Stimulated activated CD4-positive, alpha-beta T cell treated with anti-CD3 and anti-CD28 coated beads, Interleukin-1b, Interleukin-23, amount 100 ng/mL, for 4 hours (primary cell): ENCODE measurements at places on chromosomes 12 and 14.

- DNase-seq, result no peak
These were observed 4.9 kb upstream of the KLHL33 start for GRCh38 chr14:20440882-20441281.

- no peak for DNase-seq
These were observed 62.3 kb downstream of the R3HDM2 start for GRCh38 chr12:57368349-57369095.

DNA sequence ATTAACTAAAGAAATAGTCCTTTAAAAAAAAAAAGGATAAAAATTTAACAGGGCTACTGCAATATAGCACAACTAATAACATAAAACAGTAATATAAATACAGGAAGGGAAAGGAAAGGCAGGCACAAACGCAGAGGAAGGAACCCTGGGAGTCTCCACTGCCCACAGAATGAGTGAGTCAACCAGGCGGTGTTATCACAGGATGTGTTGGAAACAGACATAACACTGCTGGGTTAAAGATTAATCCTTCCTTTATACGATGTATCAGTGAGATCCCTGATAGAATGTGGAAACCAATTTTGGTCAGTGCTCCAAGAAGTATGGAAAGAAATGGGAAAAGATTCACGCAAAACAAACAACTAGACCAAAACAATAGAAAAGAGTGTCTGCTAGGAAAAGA is 47.9 kb downstream of the FGD6 start:
- DNase-seq, result no peak

GRCh38 chr12:108333898-108334699 is 5.0 kb downstream of the CMKLR1 start:
- DNase-seq, result no peak

- no peak for DNase-seq
These were observed 255.8 kb upstream of the FOXN3 start for GRCh38 chr14:89672636-89673511.

DNA sequence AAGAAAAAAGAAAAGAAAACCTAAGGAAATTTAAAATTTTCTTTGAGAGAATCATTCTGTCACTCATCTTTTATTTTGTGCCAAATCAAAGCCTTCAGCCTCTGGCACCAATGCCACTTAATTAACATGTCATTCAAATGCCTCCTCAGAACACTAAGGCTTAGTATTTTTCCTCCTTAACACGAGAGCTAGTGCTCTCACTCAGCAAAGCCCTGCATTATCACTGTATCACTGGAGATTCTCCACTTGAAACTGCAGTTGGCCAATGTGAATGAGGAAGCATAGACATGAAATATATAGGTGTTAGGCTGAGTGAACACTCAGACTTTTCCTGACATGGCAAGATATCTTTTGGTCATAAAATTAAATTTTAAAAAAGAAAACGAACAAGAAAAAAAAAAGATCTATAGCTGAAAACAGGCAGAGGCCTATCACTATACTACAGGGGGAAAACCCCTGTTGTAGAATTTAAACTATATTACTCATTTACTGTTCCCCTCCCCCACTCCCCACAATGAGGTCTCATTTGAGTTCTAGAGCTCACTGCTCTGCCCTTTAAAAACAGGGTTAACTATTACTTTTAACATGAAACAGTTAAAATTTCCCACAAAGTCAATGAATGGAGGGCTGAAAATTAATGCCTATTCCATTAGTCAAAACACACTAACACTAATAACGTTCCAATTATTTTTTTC is 5.1 kb downstream of the MBIP start:
- DNase-seq, result no peak

- DNase-seq, result no peak
These were observed 62.8 kb upstream of the GPATCH2L start for GRCh38 chr14:76088771-76089571.

- no peak for DNase-seq
These were observed 65.7 kb upstream of the AEBP2 start for GRCh38 chr12:19373586-19373985.

GRCh38 chr12:2053691-2054090 is 904 bp downstream of the CACNA1C start:
- DNase-seq, result no peak

GRCh38 chr12:66663611-66664010 is 15.3 kb downstream of the GRIP1 start:
- DNase-seq, result no peak

- no peak for DNase-seq
These were observed 349.1 kb upstream of the FLRT2 start for GRCh38 chr14:85180876-85181275.

DNA sequence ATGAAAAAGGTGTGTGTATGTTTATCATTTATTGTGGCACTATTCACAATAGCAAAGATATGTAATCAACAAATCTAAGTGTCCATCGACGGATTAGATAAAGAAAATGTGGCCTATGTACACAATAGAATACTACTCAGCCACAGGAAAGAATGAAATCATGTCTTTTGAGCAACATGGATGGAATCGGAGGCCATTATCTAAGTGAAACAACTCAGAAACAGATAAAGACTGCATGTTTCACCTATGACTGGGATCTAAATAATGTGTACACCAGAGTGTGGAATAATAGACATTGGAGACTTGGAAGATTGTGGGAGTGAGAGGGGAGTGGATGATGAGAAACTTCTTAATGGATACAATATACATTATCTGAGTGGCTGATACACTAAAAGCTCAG is 44.0 kb downstream of the CCER1 start:
- DNase-seq, result no peak

DNA sequence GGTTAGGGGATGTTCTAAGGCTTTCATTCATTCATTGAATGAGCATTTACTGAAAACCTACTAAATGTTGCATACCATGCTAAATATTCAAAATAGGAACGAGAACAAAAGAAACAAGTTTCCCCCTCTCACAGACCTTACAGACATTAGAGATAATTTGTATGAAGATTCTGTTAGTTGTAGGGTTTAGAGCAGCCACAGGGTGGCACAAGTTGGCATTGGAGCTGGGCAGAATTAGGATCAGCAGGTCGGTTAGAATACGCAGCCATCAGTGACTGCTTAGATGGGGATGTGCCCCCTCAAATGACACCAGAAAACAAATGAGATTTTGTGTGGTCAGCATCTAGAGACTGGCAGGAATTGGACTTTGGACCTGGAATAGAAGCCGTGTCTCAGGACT is 166.3 kb upstream of the DAAM1 start:
- no peak for DNase-seq

GRCh38 chr14:89190765-89191513 is 226.1 kb downstream of the FOXN3 start:
- no peak for DNase-seq

GRCh38 chr12:27048822-27049752 is 26.7 kb downstream of the MED21 start:
- DNase-seq, result no peak

DNA sequence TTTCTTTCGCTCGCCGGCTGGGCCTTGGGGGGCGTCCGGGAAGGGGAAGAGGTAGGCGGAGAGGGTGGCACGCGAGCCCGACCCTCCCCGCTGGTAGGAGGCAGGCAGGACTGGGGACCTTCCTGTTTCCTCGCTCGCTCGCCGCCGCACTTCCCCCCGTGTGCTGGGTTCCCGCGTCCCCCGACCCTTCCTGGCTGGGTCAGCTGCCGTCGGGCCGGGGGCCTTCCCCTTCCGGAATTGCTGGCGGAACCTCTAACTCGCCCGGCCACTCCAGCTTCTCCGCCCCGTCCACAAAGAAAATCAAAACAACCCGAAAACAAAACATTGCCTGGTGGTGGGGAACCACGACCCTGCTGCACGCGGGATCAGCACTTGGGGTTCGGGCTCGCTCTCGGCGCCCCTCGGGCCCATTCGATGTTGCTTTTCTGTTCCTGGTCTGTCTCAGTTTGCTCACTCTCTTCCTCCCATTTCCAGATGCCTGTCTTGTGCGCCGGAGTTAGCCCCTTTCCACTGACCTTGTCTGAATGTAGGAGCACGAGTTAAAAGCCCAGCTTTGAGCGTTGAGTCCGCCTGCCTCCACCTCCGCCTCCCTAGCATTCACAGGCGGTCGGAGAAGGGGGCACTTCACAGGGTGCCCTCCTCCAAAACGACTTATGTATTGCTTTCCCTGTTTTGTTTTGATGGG is 581 bp downstream of the PAPOLA start:
- no peak for DNase-seq

- DNase-seq, result no peak
These were observed 757.7 kb upstream of the TMEM132C start for GRCh38 chr12:127509066-127509778.

DNA sequence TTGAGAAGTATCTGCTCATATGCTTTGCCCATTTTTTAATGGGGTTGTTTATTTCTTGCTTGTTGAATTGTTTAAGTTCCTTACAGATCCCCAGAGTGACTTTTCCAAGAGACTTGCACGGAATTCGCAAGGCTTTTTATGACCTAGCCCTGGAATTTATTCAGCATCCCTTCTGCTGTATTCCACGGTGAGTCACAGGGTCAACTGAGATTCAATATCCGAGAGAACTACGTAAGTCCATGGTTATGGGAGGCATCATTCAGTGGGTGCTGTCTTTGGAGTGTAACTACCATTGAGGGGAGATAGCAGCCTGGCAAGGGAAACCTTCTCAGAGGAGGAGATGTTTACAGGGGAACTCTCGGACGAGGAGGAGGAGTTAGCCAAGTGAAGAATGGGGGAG is 20.9 kb upstream of the GPRC5A start:
- no peak for DNase-seq

- no peak for DNase-seq
These were observed 129.3 kb upstream of the HIF1A start for GRCh38 chr14:61565836-61566536.

GRCh38 chr14:73258845-73259611 is 21.7 kb downstream of the PAPLN start:
- DNase-seq, result no peak

- DNase-seq, result no peak
These were observed 2.1 kb upstream of the ATP23 start for GRCh38 chr12:57939291-57939690.

- no peak for DNase-seq
These were observed 474.3 kb upstream of the CCDC196 start for GRCh38 chr14:66011855-66012254.

- DNase-seq, result no peak
These were observed 300.3 kb downstream of the SYT1 start for GRCh38 chr12:79164890-79165289.

DNA sequence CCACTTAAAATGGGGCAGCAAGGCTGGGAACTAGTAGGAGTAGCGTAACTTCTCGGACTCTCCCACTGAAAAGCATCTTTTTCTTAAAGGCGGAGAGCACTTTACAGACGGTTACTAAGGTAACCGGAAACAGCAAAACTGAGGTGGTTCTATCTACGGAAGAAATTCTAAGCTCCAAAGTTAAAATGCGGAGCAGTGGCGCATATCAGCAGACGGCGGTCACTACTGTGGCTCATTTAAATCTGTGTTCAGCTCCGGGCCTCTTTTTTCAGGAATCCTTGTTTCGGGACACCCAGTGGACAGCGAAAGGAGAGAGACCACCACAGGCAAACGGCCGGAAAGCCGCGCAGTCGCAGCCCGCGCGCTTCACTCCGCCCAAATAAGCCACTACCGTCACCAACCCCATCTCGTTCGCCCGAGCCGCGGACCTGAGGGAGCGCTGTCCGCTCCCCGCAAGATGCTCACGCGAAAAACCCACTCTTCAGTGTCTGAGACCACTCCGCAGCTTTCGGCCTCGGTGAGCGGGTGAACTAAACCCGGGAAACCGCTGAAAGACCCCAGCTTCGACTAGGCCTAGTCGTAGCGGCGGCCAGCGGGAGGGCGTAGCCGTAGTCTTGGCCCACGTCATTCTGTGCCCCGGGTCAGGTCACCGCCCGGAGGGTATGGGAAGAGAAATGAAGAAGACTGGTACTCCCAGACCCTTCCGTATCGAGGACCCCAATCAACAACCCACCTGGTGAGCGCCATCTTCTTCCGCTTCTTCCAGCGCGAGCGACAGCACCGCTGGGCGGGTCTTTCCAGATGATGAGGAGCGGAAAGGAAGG is at the start of gene SNW1:
Gene SNW1, minus strand, starts transcription at position 776 of the 824 bp plus-strand sequence. Its CDS starts 29 bp downstream, at position 747.
- peak; percentile 87 for DNase-seq

- DNase-seq, result no peak
These were observed 32.3 kb downstream of the DIO3 start for GRCh38 chr14:101593411-101594238.

DNA sequence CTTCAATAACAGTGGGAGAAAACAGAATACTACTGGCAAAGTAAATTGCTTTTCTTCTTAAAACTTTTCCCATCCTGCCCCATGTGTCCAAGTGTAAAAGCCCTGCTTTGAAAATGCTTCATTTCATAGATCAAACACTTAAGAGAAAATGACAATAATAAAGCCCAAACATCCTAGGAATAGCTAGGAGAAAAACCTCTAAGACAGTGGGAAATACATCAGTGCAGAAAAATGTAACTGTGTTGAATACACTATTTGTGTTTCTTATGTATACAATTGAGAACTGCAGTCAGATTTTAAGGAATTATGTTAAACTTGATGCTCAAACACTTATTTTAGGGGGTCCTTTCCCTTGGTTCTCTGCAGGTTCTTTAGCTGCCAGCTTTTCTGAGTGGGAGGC is 181.1 kb downstream of the MSRB3 start:
- no peak for DNase-seq

DNA sequence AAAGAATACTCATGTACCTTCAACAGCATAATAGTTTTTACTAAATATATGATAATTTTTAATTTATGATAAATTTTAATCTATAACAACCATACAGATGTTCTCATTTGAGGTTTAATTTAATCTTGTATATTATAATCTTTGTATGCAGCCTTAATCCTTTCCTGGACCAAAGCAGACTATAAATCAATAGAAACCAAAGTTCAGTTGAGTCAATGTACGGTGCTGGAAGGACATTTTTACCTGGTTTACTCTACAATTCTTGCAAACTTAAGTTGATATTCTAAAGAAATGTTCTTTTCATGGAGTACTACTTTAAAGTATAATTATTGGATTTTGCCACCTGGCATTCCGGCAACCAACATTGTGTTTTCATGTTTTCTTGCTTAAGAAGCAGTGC is 118.0 kb downstream of the STAB2 start:
- DNase-seq, result no peak

GRCh38 chr14:31025367-31026076 is at the start of gene AP4S1:
AP4S1 (plus strand) TSS chr14:31025649; CDS start chr14:31066197, 40,548 bp downstream.
- peak; percentile 31 for DNase-seq

- DNase-seq, result no peak
These were observed 119.7 kb upstream of the DNM1L start for GRCh38 chr12:32559434-32559833.

DNA sequence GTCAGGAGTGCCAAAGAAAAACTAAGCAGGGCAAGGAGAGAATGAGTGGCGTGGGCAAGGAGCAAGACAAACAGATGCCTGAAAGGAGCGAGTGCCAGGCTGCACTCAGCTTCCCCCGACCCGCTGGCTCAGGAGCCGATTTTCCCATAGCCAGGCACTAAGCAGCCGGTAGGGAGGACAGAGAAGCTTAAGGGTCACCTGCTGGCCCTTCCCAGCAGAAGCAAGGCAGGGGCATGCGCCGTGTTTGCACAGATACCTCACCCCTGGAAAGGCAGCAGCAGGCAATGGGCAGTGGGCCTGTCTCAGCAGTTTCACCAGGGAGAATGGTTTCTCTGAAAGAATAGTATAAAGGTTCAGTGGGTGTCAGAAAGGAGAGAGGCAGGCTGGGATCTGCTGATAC is 104.9 kb upstream of the FKBP4 start:
- DNase-seq, result no peak

GRCh38 chr14:69814397-69814796 is 17.4 kb upstream of the SLC10A1 start:
- DNase-seq, result no peak
